Esophagus squamous epithelium (tissue), 5 donors: ENCODE measurements at places on chromosomes 1 and 21. TPM values are rescaled to one million over a fixed set of nuclear protein-coding genes. Genes with fewer than 3 reads are reported as not detected.

Gene NVL
- 10.5 TPM for total RNA-seq

Gene MMP23B
- 2.4 TPM for total RNA-seq

Gene GPR61
- not detected for total RNA-seq

Gene WNT3A
- total RNA-seq, result 2.7 TPM
